ENCODE measurements at places on chromosomes 4 and X.
A peak's percentile ranks its signal among the peaks of the same experiment; 100 is the strongest.

DNA sequence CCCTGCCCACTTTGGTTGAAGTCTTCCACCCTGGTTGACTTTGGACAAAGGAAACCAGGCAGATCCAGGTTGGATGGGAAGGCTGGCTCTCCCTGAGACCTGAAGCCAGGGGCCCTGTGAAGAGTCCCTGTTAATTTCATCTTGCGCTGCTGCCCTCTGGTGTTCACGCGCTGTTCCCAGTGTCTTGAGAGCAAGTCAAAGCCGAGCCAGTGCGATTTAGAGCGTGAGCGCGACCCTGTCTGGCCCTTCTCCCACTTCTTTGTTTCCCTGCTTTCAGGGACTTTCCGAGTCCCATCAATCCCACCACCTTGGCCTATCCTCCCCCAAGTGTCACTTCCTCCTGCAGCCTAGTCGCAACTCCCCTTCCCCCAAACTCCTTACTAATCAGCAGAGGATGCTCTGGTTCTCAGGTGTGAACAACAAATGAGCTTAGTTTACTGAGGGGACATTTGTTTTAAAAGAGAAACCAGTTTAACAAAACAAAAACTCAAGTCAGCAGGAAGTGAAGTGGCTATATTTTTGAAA is 25.8 kb upstream of the CHRNA9 start:
- DNase-seq = peak; percentile 78

- DNase-seq = peak; percentile 51
These were observed 31.5 kb upstream of the HPGD start for GRCh38 chr4:174553828-174554227.

DNA sequence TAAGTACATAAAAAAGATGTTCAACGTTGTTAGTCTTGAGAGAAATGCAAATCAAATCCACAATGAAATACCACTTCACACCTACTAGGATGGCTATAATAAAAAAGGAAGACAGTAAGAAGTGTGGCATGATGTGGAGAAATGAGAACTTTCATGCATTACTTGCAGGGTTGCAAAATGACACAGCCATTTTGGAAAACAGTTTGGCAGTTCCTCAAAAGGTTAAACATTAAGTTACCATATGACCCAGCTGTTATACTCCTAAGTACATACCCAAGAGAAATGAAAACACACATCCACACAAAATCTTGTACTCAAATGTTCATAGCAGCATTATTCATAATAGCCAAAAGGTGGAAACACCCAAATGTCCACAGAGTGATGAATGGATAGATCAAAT is 25.8 kb upstream of the LIMCH1 start:
- DNase-seq = no peak

DNA sequence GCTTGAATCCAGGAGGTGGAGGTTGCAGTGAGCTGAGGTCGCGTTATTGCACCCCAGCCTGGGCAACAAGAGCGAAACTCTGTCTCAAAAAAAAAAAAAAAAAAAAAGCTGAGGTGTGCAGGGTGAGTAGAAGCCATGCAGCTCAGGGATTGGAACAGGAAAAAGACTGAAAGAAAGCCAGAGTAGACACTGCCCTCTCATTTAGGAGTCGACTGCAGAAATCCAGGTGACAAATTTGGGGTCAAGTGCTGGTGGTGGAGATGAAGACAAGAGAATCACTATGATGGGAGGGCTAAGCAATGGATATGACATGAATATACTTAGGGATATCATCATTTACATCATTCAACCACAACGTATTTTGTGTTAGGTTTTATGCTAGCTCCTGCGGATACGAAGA is 1.9 kb downstream of the NEIL3 start:
- DNase-seq = no peak

DNA sequence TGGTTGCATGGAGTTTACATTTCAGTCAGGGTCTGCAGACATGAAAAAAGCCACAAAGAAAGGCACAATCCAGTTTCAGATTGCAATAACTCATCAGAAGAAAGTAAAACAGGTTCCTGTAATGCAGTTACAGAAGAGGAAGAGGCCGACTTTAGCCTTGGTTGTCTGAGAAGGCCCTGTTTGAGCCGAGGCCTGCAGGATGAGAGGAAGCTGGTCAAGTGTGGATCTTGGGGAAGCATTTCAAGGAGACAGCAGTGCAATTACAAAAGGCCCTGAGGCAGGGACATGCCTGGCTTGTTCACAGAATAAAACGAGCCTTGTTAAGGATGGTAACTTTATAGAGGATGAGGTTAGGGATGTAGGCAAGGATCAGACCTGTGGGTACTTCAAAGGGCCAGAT is 62.4 kb downstream of the AFF2 start:
- DNase-seq = no peak

GRCh38 chr4:168891086-168891485 is 119.0 kb downstream of the CBR4 start:
- DNase-seq = no peak

DNA sequence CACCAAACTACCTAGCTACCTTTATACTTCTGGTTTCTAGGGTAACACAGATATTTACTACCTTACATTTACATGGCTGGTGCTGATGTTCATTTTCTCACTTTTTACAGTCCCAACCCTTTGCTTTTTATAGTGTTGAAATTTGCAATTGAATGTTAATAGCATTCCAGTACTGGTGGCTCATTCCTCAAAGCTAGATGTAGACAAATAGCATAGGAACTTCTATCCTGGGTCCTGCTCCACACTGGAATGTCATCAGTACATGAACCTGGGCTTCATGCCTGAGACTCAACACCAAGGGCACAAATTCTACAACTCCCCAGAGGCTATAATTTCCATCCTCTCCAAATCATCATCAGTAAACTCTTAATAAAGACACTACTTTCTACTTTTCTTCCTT is 10.3 kb upstream of the TRMT2B start:
- no peak for DNase-seq

- DNase-seq = no peak
These were observed 208.9 kb upstream of the SLIT2 start for GRCh38 chr4:20042769-20043168.

DNA sequence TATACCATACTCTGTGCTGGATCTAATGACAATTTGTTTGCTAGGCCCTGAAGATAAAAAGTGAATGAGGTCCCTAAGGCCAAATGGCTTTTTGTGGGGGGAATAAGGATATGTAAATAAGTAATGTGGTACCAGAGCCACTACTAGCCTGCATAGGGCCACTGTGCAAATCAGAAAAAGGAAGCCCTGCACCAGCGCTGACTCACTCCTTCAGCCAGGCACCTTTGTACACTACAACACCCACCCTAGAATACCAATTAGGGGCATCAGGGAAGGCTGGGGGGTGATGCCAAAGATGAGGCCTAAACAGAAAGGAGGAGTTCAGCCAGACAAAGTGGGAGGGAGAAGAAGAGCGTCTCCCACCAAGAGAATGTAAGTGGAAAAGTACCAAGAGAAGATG is 122.2 kb downstream of the CAMK2D start:
- DNase-seq = no peak

- DNase-seq = no peak
These were observed 184.0 kb upstream of the FSTL5 start for GRCh38 chr4:162347842-162348213.

- DNase-seq = peak; percentile 16
These were observed 257.6 kb upstream of the CXXC4 start for GRCh38 chr4:104752337-104752736.

- no peak for DNase-seq
These were observed 161.2 kb downstream of the LRBA start for GRCh38 chr4:150853882-150854281.

DNA sequence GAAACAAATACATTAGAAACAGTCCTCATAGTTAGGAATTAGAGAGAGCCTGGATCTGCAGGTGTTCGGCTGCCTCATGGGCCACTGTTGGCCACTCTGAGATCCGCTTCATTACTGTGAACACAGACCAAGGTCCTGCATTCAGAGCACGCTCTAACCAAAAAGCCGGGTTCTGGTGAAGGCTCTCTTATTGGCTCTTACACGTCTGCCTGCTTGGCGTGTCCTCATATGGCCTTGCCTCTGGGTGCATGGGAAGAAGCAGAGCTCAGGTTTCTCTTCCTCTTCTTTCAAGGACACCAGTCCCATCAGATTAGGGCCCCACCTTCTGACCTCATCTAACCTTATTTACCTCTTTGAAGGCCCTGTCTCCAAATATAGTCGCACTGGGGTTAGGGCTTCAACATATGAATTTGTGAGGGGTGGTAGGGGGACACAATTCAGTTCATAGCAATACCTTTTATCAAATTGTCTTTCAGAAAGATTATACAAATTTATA is 37.1 kb upstream of the ELF2 start:
- DNase-seq = no peak

DNA sequence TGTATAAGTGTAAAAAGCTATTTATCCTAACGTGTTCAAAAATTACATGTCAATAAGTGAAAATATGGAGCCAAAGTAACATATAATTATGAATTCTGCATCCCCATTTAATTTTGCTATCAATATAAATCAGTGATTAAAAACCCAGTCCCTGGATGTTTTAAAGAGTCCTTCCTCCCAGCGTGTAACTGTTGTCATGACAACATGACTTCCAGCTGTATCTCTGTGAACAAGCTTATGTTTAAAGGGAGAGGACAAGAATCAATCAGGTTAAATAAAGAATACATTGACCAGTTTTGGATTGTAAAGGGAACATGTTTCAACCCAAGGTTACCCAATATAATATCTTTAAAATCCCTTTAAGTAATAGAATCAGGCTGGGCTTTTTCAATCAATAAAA is 219.7 kb downstream of the NSUN7 start:
- no peak for DNase-seq

DNA sequence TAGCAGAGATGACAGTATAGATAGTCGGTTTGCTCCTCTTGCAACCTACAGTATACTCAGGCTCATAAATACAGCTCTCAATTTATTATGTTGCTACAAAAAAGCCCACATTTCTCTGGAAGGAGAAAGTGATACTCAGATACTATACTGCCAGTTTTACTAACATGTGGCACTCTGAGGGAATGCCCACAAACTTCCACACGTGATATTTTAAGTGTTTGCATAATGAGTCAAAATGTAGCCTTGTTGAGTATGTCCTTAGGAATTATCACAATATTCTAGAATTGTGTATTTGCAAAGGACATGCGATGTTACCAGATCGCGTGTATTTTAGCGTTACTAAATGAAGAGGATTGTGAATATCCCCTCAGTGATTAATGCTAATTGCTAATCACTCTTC is 929.1 kb downstream of the STIM2 start:
- no peak for DNase-seq

DNA sequence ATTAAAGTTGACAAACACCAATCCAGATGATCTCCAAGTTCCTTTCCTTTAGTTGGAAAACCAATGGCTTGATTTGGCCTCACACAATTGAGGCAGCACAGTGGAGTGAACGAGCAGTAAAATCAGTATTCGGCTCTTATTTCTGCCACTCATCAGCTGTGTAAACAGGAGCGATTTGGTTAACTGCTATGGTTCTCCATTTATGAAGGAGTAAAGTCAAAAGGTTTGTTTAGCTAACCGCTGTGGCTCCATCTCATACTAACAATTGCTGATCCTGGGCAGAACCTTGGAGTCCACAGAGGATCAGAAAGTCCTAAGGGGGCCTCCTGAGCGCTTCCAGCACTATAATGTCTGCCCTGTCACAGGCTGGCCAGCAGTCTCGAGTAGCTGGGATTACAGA is 54.5 kb upstream of the EXOC1L start:
- DNase-seq = no peak

DNA sequence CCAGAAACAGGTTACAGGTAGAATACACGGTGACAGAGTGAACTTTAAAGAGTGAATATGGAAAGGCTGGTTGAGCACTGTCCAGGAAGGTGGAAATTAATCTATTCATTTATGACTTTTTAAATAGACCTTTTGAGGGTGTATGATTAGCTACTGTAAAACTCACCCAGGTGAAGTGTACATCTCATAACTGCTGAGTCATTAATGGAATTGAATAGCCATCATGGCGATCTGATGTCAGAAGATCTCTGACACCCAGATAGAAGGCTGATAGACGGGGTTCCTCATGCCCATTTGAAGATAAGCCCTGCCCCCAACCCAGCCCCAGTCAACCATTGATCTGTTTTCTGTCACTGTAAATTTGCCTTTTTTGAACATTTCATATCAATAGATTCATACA is 84.0 kb downstream of the PRSS12 start:
- no peak for DNase-seq

DNA sequence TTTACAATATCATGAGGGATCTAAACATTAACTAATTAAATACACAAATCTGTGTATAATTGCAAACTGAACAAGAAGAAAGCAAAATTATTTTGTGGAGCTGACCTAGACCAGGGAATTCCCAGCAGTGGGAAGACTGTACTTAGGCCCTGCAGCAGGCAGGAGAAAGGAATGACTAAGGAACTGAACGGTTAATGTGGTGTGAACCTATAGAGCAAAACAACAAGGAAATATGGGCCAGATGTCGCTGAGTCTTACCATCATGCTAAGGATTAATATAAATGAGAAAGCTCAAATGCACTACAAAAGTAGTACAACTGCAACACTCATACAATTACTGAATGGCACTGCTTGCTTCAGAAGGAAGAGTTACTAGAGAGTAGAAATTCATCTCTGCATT is 120.3 kb upstream of the ATXN3L start:
- DNase-seq = no peak

DNA sequence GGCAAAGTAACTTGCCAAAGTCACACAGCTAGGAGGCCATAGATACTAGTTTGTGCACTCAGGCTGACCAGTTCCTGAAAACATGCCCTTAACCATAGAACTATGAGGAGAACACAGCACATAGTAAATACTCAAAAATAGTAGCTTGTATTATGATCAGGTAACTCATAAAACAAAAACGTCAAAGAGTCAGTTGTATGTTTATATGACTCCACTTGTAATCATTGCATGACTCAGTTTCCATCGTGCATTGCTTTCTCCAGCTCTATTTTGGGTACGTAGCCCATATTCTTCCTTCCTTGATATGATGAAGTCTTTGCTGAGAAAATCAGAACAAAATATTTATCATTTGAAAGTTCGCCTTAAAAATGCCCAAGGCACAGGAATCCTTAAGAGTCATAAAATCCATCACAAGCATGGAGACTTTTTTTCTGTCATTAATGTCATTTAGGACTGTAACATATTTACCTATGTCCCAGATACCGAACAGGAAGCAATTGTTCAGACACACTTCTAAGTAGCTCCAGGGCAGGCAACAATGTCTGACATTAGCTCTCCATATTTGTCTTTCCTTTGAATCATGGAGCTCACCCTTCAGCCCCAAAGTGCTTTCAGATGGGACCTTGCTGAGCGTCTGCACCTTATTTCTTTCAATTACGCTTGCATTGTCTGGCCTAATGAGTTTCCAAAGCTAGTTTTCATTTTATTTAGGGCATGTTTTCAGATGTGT is 11.2 kb upstream of the MID1 start:
- DNase-seq = no peak

DNA sequence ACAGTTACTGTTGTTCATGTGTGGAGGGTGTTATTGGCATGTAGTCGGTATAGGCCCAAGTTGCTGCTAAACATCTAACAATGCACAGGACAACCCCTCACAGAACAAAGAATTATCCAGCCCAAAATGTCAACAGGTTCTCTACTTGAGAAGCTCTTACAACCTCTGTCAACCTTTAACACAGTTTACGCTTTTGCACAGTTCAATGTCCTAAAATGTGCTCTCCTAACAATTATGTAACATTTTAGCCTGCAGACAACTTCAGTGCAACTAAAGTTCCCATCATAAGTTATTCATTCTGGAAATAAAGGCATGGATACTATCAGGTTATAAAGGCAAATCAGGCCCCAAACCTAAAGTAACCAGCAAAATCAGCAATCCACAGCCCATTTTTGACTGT is 66.2 kb downstream of the ASB9 start:
- no peak for DNase-seq

Measured in astrocyte of the cerebellum (primary cell).